Stimulated activated CD8-positive, alpha-beta memory T cell treated with anti-CD3 and anti-CD28 coated beads, Interleukin-4, amount 100 ng/mL, for 1 hour (primary cell): ENCODE measurements at places on chromosomes 11 and 22.

GRCh38 chr22:21741790-21742189 is 6.2 kb upstream of the YPEL1 start:
- no peak for DNase-seq

GRCh38 chr11:96215110-96215782 is 127.7 kb downstream of the MAML2 start:
- no peak for DNase-seq

DNA sequence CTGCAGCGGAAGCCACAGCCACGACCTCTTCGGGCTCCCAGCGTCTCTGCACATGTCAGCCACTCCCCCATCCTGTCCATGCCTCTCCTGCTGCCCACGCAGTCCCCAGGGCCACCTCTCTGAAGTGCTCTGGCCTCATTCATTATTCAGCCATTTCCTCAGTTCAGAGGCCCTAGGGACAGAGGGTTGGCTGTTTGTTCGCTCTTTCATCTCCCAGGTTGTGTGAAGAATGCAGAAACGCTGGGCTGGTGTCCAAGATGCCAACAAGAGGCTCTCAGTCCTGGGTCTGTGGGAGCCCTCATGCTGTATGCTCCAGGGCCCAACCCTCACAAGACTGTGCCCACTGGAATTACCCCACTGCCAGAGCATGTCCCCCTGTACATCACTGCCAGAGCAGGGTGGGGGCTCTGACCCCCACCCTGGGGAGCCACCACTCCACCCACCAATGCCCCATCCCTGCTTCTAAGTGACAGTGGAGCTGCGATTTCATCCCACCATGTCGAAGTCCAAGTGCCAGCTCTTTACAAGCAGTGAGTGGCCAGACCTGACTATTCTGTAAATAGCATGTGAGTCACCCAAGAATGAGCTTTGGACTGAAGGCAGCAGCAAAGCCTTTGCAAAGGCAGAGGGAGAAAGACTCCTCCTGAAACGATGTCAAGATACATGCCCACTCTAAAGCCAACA is 209.6 kb downstream of the BUD13 start:
- DNase-seq = no peak

GRCh38 chr11:114162719-114163123 is 103.2 kb downstream of the ZBTB16 start:
- DNase-seq = no peak

DNA sequence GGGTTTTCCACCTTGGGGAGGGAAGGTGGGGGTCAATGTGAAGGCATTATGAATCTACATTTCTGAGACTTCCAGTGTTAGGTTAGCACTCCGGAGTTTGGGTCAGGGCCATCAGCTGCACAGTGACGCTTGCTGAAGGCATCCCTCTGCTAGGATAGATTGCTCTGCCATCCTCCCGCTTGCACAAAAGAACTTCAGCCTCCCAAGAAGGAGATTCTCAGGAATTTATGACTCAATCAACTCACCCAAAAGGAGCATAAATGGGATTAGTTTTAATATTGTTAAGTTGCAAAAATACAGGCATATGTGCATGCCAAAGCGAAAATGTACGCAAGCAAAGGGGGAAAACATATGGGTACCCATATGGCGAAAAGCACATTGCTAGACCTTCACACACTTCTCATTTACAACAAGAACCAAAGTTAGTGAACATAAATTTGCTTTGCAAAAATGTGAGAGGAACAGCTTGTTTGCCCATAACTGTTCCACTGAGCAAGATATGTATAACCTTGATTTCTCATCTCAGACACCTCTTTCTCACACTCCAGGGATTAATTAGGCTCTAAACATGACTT is 1013.0 kb downstream of the OPCML start:
- no peak for DNase-seq

DNA sequence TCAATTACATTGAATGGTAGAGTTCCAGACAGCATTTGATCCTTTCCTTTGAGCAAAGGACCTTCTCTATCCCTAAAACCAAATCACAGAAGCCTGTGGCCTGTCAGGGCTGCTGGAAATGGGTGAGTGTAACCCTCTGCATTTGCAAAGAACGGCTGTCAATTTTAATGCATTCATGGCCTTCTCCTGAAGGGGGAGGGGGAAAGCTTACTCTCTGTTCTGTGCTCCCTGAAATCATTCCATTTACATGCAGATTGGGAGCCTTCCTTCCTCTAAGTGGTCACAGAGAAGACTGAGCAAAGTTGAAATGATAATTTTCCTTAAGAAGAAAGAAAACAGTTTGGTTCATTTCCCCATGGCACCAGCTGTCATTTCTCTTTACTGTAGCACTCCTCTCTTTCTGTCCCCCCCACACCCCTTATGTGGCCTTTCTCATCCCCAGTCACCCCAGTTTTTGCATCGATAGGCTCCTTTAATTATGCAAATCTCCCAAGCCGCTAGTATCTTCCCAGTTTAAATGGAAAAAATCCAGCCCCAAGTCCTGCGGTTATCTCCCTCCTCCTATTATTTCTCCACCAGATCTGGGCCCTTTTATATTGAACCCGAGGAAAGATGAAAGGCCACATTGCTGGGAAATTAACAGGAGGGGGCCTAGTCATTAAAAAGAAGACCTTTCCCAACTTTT is 109.4 kb upstream of the KIRREL3 start:
- no peak for DNase-seq
